ENCODE measurements at places on chromosomes 2 and 18.

DNA sequence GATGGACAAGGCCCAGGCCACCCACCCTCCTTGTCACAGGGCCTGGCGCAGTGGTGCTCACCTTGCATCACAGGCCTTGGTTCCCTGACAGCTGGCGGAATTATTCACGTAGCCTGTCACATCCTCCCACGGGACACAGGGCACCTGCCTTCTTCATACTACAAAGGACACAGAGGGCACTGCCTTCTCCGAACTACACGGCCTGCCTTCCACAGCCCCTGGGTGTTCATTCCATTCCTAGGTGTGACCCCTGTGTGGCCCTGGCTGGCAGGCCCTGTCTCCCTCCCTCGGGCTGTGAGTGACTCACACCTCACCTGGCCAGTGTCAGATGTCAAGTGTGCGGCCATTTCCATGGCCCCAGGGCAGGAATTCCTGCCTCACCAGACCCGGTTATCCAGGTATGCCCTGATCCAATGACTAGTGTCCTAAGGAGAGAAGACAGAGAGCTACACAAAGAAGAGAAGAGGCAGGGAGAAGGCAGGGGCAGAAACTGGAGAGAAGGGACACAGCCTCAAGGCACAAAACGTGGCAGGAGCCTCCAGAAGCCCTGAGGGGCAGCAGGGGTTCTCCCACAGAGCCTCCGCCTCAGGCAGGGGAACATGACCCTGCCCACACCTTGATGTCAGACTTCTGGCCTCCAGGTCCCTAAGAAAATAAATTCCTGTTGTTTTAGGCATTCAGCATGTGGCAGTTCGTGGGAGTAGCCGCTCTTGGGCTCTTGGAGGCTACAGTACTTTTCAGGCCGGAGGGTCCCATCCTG, 43.4 kb downstream of the MBP start:
- DNase-seq = peak; percentile 81

GRCh38 chr2:236642125-236642524, 72.5 kb downstream of the ACKR3 start:
- DNase-seq = no peak

DNA sequence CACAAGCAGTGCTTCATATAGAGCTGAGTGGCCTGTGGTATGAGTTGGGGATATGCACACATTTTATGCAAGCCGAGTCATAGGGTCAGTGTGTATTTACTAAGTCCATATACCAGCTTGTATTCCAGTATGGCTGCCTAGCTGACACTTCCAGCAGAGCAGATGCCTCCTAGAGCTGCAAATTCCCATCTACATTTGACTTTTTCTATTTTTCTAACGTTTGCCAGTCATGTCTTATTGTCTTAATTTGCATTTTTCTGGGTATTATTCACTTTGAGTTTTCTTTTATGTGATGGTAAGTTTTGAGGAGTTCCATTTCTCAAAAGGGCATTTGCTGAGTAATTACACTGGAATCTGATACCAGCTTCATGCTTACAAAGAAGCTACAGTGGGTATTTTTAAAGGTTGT, 334.5 kb upstream of the CDH2 start:
- no peak for DNase-seq

- no peak for DNase-seq
Observed at GRCh38 chr18:11689669-11690565, 853 bp downstream of the GNAL start.

DNA sequence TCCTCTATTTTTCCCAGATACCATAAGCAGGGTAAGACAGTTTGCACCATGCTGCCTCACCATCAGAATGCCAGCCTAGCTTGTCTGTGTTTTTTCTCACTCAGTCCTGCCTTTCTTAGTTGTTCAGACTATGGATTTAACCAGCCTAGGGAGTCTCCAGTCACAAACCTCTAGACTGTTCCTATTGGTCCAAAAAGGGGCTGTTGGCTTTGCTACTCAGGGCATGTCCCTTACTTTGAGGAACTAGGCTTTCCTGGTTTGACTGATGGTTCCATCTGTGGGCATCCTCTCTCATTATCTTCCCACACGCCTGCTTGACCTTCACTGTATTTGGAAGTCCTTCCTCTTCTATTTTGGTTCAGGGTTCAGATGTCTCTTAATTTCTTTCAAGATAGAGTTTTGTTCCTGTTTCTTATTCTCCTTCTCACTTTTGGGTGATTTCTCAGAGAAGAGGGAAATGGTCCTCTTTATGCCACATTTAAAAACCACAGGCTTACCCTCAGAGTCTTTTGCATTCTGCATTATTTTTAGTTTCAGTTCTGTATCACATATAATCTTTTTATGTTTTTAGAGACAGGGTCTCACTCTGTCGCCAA, 31.3 kb upstream of the TMEM131 start:
- no peak for DNase-seq

GRCh38 chr18:2538844-2539243, 32.5 kb downstream of the METTL4 start:
- DNase-seq = no peak

DNA sequence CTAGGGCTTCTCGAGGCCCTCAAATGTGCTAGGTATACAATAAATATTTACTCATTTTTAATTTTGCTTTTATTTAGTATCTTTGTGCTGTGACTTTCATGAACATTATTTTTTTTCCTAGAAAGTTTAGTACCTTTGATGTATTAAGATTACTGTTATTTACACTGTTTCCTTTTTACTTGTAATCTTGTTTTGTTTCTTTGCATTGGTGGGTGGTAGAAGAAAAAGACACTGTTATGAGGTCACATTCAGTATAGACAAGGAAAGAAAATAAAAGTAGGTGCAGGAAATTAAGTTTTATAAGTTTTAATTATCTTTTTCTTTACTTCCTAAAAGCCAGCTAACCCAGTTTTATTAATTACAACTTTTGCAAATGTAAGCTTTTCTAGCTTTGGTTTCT, 23.0 kb downstream of the MALT1 start:
- no peak for DNase-seq

- peak; percentile 64 for DNase-seq
Observed at GRCh38 chr18:46536215-46536874, 120.7 kb downstream of the LOXHD1 start.

GRCh38 chr2:147663153-147663961, 181.5 kb upstream of the ACVR2A start:
- no peak for DNase-seq

DNA sequence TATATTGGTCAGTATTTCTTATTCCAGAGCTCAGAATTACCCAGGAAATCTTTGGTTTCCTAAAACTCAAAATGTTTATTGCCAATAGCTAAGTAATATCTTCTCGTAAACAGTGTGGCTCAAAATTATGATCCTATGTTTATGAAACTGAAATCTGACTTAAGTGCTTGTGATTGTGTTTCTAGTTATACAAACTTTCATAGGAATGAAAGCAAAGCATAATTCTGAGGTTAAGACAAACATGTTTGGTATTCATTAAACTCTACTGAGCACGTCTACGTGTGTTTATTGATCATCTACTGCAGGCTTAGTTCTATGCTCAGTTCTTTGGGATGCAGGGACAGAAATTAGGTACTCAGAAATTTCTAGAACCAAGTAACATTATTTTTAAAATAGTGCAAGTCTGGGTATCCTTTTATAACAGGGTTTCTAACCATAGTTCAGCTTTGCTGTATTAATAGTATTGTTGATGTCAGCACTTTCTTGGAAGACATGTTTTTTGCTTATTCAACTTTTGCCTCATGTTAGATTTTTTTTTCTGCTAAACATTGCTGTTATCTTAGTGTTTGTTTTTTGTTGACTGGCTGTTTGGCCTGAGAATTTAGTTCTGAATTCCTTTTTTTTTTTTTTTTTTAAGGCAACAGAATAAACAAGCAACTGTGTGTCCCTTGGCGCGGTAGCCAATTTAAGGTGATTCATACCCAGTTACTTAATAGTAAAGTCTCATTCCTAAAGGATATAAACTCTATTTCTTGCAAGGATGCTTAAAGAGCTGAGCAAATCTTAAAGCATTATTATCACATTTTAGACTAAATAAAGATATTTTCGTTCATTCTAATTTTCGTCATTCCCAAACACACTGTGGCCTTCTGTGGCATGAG, 31.3 kb downstream of the PTPRM start:
- DNase-seq = no peak

DNA sequence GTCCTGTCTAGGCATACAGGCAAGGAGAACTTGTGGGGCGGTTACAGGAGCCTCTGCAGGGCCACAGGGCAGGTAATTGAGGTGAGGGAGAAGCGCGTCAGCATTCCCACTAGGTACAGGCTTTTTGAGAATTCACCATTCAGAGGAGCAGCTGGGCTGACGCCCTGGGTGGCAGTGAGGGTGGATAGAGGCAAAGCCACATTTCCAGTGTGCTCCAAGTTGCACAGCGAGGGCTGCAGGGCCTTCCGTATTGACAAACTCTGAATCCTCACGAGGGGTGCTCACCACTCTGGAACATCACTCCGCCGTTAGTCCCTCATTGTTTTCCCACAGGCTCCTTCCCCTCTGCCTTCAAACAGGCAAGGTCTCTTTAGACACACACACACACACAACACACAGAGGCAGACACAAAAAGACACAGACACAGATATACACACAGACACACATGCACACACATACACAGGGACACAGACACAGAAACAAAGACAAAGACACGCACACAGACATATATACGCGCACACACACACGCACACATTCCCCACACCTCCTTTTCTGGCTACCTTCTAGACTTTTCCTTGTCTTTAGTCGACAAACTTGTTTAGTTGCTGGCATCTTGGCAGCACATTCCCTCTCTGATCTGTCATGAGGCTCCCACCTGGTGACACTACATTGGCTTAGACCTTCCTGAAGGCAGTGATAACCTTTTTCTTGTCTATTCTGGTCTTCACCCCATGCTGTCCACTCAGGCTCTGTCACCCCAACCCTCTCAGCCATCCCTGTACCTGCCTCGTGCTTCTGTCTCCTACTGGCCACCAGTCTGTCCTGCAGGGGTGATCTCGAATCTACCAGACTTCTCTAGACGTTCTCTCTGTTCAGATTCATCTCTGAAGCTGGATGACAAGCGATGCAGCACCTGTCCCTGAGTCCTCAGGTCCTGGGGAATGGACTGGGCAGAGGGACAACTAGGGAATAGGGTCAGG, 136.8 kb downstream of the ALPK2 start:
- DNase-seq = no peak

Measured in HCT116 (cell line).